ENCODE measurements at places on chromosomes 1 and 21.

GRCh38 chr1:200917291-200917817 lies 22.7 kb downstream of the INAVA start:
- no peak for DNase-seq

- DNase-seq, result no peak
Observed at GRCh38 chr1:243712242-243712641, 137.8 kb downstream of the AKT3 start.

DNA sequence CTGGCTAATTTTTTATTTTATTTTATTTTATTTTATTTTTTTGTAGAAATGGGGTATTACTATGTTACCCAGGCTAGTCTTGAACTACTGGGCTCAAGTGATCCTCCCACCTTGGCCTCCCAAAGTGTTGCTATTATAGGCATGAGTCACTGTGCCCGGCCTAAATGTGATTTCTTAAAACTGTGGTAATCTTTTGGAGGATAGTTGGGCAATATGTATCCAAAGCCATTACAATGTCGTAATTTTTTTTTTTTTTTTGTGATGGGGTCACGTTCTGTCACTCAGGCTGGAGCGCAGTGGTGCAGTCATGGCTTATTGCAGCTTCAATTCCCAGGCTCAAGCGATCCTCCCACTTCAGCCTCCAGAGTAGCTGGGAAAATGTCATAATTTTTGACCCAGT lies 14.2 kb downstream of the ETV3L start:
- DNase-seq, result no peak

- no peak for DNase-seq
Observed at GRCh38 chr1:180922631-180923015, 9.9 kb downstream of the KIAA1614 start.

DNA sequence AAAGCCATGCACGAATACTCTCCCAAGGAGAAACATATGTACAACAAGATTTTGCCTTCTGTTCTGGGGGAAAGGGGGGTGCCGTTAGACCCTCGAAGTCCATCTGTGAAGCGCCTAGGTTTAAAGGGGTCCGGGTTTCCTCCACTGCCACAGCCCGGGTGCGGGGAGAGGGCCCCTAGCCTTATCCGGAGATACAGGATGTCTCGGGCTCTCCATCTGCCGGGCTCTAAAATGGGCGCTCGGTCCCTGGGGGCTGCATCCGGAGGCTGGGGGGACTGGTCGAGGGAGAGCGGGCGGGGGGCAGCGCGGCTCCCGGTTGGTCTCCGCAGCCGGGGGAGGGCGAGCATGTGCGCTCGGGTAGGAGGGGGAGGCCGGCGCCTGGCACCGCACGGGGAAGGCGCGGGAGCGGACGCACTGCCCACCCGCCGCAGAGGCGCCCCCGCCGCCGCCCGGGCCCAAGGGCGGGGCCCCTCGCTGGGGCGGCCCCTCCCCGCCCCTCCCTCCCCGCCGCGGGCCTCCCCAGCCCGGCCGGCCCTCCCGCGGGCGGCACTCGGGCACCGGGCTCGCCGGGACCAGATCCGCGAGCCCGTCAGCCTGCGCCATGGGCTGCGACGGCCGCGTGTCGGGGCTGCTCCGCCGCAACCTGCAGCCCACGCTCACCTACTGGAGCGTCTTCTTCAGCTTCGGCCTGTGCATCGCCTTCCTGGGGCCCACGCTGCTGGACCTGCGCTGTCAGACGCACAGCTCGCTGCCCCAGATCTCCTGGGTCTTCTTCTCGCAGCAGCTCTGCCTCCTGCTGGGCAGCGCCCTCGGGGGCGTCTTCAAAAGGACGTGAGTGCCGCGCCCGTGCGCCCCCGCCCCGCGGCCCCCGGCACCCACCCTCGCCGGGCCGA lies 63.1 kb downstream of the ELK4 start:
- no peak for DNase-seq

GRCh38 chr1:245099401-245099800 lies 55.4 kb upstream of the KIF26B start:
- DNase-seq, result no peak

All from urinary bladder (tissue), 4 donors.